ENCODE measurements at places on chromosomes 5 and 9.

- no peak for DNase-seq
Measured at GRCh38 chr9:125739436-125739835, 7.7 kb upstream of the PBX3 start.

DNA sequence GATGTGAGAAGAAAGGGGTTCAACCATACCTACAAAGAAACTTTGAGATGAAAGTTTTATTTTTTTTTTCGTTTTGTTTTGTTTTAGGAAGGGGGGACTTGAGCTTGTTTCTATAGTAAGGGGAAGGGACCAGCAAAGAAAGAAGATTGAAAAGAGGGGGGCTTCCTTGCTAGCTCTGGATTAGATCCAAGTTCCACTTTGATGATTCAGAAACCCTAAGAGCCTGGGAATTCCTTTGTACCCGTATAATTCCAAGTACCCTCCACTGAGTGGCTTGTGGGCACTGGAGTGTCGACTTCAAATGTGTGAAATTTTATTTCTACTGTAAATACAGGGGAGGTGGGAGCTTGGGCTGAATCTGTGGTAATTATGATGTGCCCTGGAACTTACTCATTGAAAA lies 10.9 kb downstream of the MAMDC2 start:
- DNase-seq: no peak

DNA sequence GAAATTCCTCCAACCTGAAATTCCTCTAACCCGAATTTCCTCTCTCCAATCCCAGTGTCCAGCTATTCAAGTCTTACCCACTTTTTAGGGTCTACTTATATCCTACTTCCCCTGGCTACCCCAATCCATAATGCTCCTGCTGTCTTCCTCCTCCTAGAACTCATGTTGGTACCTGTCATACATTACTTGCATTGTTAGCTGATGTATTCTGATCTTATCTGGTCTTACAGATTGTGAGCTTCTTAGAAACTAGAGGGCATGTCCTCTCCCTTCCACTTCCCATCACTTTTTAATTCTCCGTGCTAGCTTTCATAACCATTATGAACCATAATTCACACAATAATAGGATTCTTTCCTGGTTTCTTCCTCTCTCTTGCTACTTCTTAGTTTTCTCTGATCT lies 336.1 kb downstream of the CWC27 start:
- no peak for DNase-seq

DNA sequence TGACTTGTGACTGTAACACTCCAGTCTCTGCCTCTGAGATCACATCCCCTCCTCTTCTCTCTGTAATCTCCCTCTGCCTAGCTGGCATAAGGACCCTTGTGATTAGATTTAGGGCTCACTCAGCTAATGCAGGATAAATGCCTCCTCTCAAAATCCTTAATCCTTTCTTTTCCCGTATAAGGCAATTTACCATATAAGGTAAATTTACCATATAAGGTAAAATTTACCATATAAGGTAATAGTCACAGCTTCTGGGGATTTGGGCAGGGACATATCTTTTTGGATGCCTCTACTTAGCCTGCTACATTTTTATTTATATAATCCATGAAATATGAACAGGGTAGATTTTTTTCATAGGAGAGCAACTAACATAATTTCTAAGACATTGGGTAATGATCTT lies 318.0 kb upstream of the PUM3 start:
- no peak for DNase-seq

- DNase-seq: no peak
Measured at GRCh38 chr9:21815643-21816042, 13.2 kb downstream of the MTAP start.

- DNase-seq: no peak
Measured at GRCh38 chr5:57434227-57434640, 48.4 kb downstream of the ACTBL2 start.

DNA sequence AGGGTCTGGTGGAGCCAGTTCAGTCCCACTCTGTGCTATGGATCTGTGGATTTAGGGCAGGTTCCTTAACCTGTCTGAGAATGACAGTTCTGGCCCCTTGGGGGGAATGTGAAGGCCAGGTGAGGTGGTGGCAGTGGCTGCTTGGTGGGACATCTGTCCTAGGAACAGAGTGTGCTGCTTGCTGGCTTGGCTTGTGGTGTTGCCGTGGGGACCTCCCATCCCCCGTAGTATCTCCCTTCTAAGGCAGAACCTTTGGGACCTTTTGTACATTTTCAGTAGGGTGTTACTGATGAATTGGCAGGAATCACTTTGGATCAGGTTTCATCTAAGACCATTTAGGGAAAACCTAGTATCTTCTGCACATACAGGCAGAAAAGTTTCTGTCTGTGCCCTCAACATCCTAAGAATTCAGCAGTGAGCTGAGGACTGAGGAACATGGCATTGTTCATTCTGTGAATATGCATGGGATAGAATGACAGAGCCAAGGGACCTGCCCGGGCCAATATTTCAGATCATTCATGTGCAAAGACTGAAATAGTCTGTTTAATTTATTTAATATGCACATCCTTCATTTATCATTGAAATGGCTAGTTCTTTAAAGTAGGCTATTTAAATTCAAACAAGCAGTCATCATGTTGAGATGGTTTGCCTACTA lies 64.6 kb downstream of the WNK2 start:
- no peak for DNase-seq

GRCh38 chr9:78856781-78857180 lies 559.9 kb downstream of the PSAT1 start:
- no peak for DNase-seq

DNA sequence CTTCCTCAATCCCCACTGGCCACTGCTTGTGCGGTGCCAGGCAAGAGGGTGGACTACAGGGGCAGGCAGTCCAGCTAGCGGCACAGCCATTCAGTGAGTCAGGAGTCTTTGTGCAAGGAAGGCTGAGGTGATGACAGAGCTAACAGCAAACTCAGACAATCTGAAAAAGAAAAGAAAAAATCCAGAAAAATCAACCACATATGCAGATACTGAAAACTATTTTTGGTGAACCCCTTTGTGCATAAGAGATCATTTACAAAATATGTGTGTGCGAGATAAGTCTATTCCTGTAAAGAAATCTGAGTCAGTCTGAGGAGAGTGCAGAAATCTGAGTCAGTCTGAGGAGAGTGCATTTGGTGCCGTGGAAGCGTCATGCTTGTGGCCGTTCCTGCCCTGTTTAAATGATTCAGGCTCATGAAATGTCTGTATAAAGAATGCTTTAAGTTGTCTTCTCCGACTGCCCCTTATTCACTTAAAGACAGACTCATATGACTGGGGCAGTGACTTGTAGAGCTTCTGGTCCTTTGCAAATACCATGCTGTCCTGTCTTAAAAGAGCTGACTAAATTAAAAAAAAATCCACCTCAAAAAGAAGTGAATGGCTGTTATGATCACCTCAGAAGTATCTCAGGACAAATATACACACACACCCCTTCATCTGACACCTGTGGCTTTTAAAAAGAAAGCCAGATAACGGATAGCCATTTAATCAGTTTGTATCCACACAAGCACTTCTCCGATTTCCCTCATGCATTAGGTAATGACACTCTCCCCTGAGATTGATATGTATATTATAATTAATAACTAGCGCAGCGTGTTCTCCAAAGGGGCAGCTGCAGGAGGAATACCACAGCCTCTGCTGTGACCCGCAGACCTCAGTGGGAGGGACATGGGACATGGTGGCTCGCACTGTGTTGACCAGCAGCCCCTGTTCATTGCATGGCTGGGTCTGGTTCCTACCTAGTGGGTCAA lies 47.3 kb downstream of the TRIO start:
- DNase-seq: no peak

DNA sequence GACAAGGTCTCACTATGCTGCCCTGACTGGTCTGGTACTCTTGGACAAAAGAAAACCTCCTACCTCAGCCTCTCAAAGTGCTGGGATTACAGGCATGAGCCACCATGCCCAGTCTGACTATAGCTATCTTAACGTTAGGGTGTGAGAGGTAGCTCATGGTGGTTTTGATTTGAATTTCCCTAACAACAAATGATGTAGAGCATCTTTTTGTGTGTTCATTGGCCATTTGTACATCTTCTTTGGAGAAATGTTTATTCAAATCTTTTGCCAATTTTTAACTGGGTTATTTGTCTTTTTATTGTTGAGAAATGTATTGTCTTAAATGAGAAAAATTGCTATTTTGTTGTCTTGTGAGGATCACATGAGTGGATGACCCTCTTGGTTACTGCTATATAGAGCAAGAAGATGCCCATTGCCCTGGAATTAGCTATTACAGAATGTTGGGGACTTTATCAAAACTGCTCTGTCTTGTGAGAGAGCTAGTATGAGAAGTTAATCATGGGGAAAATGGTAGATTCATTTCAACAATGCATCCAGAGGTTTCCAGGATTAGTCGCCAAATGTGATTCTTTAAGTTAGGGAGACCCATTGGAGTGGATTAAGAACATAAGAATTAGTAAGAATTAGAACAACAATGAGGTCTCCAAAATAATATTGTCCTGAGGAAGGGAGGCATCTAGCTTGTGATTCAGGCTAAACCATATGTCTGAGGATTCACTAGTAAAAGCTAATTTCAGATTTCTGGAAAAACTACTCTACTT lies 124.3 kb upstream of the MOCS2 start:
- no peak for DNase-seq

GRCh38 chr9:93089024-93089423 lies 7.0 kb upstream of the CARD19 start:
- DNase-seq: no peak

DNA sequence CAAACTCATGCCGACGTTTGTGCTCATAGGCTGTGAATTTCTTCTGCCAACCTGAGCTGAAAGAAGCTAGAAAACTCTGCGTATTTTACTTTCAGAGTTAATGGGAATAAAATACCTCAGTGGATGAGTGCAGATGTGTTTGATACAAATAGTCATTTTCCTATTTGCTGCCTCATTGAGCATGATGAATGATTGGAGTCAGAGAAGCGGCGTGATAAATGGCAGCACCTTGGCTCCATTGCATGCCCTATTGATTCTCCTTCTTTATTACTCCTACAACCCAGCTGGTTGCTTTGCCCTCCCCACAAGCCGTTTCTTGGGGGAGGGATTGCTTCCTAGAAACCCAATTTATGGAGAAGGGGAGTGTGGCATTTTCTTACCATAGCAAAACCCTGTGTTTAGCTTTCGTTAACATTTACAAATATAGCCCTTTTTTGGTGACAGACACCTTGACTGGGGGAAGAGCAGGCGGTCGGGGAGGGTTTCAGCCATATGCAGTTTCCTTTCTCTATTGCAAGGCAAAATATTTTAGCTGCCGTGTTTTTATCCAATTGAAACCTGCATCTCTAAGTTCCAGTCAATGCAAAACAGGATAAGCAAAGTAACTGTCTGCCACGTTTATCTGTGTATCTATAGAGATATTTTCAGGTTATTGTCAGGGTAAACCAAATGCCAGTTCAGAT lies 93.1 kb upstream of the TBCA start:
- DNase-seq: no peak

GRCh38 chr5:1207555-1207954 lies 6.2 kb downstream of the SLC6A19 start:
- DNase-seq: no peak

GRCh38 chr5:74017786-74018211 lies 391.8 kb downstream of the ARHGEF28 start:
- DNase-seq: no peak

DNA sequence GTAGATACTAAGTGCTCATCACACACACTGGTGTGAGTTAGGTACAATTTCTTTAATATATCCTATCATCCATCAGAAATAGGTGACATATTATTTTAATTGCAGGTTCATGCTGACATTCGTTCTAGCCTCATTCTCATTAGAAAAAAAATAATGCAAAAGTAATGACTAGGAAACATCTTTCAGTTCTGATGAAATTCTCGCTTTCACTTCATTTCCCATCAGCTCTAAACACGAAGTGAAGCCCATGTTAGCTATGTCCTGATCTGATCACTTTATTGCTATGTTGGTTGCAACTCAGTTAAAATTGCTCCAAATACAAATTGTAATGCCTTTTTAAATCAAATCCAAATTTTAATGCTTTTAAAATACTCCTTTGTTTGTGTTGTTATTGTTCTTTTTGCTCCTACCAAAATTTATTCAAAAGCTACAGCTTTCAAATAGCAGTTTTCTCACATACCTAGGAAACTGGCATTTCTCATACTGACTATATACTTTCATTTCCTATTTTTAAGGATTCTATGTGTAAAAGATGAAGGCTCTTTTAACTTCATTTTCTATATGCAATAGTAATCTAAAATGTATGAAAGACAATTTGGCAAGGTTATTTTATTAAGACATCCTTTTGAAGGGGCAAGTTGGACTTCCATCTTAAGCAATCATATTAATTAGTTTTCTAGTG lies 1237.8 kb upstream of the ACO1 start:
- DNase-seq: no peak

DNA sequence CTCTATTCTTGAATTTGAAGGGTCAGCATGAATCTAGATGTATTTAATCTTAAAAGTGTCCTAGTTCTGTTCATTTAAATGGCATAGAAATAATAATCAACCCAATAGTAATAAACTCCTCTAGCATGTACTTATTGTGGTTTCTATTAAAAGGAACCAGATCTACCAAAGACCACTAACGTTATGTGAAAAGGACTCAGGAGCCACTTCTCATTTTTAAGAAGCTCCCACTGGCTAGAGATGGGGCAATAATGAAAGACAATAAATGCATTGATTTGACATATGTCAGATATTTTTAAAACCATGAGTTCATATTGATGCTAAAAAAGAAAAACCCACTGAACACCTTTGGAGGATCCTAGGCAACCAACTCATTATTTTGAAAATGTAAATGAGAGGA lies 191.9 kb downstream of the ATP10B start:
- DNase-seq: no peak

DNA sequence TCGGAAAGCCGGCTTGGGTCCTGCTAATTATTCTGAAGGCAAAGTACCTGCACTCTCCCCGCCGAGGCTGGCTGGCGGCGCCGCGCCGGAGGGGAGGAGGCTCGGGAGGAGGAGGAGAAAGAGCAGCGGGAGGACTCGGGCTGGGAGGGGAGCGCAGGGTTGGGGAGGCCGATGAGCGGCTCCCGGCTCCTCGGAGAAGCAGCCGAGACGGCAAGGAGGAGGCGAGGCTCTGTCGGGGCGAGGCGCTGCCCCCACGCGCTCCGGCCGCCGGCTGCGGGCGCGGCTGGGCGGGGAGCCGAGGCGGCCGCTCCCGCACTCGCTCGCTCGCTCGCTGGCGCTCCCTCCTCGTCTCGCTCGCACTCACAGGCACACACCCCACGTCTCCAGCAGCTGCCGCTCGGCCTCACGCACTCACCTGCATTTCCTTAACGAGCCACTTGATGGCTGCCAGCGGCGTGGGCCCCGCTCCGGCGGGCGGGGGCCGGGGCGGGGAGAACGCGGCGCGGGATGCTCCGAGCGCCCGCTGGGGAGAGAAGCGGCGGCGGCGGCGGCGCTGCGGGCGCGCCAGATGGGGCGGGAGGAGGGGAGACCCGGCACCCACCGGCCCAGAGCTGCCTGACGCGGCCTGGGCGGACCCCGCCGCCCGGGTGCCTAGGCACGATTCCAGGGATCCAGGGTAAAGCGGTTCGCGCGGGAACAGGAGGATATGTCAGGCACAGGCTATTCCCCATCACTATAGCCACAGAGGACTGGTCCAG lies at the start of gene PTPRD:
Gene PTPRD, minus strand, starts transcription at position 362 of the 758 bp plus-strand sequence.
- DNase-seq: no peak

GRCh38 chr5:14491015-14491915 lies 90.3 kb upstream of the OTULINL start:
- DNase-seq: no peak
